Iris pigment epithelial cell (primary cell): ENCODE measurements at places on chromosomes 5 and 9.

DNA sequence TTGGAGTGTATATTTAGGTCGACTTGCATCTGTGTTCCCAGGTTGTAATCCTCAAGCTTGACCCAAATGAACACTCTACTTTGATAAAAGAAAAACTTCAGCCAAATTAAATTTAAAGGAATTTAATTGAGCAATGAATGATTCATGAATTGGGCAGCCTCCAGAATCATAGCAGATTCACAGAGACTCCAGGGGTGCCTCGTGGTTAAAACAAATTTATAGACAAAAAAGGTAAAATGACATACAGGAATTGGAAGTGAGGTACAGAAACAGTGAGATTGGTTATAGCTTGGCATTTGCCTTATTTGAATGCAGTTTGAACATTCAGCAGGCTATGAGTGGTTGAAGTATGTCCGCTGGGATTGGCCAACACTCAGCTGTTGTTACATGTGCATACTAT lies 21.6 kb upstream of the SPATA31D4 start:
- DNase-seq: peak; percentile 66

DNA sequence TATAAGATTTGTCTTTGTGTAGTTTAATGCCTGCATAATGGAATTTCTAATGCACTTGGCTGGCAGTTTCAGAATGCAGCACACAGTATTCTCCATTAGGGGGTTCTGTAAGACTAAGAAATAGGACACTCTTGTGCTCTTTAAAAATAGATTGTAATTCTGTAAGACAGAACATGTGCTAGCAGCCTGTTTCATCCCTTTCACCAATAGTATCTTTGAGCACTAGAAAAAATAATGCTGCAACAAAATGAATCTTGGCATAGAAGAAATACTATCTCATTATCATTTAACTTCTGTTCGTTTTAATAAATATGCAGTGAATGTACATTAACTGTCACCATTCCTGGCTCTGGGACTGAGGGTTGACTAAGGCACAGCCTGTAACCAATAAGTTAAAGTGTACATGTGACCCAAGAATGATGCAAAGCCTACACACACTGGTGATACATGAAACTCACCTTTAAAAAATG lies 23.8 kb upstream of the ZNF622 start:
- DNase-seq: peak; percentile 73

- no peak for DNase-seq
Observed at GRCh38 chr9:35193762-35194161, 32.0 kb downstream of the UNC13B start.

GRCh38 chr5:96293966-96294883 lies 138.8 kb downstream of the PCSK1 start:
- DNase-seq: peak; percentile 59

DNA sequence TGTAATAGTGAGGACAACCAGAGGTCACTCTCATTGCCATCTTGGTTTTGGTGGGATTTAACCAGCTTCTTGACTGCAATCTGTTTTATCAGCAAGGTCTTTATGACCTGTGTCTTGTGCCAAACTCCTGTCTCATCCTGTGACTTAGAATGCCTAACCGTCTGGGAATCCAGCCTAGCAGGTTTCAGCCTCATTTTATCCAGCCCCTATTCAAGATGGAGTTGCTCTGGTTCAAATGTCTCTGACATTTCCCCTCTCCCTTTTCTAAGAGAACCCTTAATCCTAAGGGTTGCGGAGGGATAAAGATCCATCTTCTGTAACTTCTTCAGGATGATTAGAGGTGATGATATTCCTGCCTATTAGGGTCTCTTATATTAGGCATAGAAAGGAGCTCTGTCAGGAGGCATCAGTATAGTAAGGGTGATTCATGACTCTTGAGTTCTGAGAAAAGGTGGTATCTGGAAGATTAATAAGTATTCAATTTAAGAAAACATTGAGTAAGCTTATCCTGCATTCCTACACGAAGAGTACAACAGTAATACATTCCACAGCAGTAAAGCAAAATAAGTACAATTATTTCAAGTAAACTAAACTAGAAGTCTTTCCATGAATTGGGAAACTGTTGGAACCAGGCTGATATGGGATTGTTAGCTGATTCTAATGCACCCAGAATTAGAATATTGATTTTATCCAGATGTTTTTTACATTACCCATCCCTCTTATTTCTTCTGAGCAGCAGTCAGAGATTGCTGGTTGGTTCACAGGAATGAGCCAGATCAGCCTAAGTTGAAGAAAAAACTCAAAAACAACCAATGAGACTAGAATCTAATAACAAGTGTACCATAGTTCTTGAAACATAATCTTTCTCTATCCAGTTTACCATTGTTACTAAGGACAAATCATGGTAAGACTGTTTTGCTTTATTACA lies 39.9 kb downstream of the SHC3 start:
- peak; percentile 80 for DNase-seq

DNA sequence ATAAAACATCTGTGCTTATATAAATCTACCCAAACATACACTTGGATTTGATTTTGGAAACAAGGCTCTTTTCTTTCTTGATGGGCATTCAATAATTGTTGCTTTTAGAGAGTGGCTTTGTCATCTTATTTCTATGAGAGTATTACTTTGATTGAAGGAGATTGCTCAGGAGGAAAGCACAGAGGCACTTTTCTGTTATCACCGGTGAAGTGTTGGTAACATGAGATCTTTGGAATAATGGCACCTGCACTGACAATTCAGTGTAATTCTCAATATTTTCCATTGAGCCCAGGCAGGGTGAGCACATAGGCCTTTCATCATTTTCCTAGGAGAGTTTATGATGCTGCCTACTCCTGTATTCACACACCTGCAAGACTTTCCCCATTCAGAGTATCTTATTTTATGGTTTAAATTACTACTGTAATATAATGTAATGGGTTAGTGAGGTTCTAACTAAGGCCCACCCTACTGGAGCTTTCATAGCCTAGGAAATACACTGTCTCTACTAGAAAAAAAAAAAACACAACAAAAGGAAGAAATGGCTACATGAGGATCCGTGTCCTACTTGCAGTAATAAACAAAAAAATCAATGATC lies 244.3 kb downstream of the DENND1A start:
- DNase-seq: no peak

GRCh38 chr9:35306283-35306682 lies 144.5 kb downstream of the UNC13B start:
- peak; percentile 52 for DNase-seq

DNA sequence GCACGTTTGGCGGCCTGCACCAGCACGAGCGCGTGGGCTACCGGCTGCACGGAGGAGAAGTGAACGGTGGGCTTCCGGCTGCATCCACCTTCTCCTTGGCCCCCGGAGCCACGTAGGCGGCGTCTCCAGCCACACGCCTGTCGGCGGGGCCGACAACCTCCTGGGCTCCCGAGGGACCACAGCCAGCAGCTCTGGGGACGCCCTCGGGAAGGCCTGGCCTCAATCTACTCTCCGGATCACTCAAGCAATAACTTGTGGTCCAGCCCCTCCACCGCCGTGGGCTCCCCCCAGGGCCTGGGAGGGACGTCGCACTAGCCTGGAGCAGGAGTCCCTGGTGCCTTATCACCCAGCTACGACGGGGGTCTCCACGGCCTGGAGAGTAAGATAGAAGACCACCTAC lies 73.7 kb downstream of the INSL6 start:
- DNase-seq: no peak

GRCh38 chr9:28750136-28750535 lies 1176.9 kb upstream of the C9orf72 start:
- DNase-seq: no peak

GRCh38 chr9:130891688-130892476 lies 4.7 kb downstream of the QRFP start:
- DNase-seq: no peak

GRCh38 chr9:112015736-112016135 lies 119.1 kb downstream of the UGCG start:
- DNase-seq: no peak

- no peak for DNase-seq
Observed at GRCh38 chr5:180142824-180143610, 66.0 kb downstream of the RASGEF1C start.

GRCh38 chr9:116800885-116801284 lies 113.8 kb downstream of the TRIM32 start:
- DNase-seq: no peak

DNA sequence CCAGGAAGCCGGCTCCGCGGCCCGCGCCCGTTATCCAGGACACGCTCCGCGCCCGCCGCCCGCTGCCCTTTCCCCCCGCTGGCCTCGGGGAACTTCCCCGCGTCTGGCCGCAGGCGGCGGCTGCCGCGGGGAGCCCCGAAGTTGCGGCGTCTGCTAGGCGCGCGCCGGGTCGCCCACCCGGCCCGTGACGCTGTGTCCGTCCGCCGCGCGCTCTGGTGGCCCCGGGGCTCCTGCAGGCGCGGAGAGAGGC lies 621 bp upstream of the GCNT4 start:
- DNase-seq: no peak

GRCh38 chr9:81621118-81621517 lies 68.2 kb downstream of the TLE1 start:
- no peak for DNase-seq

DNA sequence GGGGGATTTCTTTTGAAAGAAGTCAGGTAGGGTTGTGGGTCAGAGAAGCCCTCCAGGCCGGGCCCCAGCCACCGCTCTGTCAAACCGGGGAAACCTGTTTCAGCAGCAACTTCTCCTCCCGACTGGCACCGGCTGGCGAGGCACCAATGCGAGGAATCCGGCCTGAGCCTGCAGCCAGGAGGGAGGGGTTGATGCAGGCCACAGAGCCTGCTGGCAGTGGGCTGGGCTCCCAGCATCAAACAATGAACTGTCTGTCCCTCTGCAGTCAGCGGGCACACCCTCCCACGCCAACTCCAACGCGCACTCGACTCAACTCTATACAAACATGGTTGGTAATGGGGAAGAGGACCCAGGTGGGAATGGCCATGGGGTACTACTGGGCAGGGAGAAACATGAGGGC lies 12.1 kb downstream of the PCDH1 start:
- no peak for DNase-seq

- no peak for DNase-seq
Observed at GRCh38 chr9:1101846-1102641, 51.9 kb downstream of the DMRT2 start.

DNA sequence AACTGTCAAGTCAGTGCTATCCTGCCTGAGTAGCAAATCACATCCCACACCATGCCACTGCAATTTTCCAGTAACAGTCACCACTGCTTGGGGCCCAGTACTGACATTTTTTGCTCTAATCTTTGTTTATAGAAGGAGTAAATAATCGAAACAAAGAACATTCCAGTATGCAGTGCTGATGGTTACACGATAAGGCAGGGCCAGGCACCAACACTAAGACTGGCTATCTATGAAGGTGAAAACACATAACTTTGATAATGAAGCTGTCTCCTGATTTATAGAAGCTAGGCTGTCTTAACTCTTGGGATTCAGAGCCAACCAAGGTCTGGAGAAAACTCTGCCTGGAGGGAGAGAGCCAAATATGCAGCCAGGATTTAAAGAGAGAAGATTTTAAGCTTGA lies 365.3 kb downstream of the BNC2 start:
- peak; percentile 91 for DNase-seq

- no peak for DNase-seq
Observed at GRCh38 chr5:148910216-148910615, 83.8 kb downstream of the ADRB2 start.

- DNase-seq: peak; percentile 91
Observed at GRCh38 chr5:61052882-61053281, 107.9 kb downstream of the NDUFAF2 start.

DNA sequence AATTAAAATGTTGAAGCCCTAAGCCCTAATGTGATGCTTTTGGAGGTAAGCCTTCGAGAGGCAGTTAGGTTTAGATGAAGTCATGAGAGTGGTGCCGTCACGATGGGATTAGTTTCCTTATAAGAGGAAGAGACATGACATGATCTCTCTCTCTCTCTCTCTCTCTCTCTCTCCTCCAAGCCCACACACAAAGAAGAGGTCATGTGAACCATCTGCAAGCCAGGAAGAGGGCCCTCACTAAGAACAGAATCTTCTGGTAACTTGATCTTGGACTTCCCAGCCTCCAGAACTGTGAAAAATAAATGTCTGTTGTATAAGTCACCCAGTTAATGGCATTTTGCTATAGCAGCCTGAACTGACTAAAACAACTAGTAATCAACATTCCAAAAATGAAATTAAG lies 175.5 kb downstream of the GNA14 start:
- DNase-seq: peak; percentile 60

GRCh38 chr5:109105631-109106267 lies 304.0 kb downstream of the PJA2 start:
- peak; percentile 91 for DNase-seq

DNA sequence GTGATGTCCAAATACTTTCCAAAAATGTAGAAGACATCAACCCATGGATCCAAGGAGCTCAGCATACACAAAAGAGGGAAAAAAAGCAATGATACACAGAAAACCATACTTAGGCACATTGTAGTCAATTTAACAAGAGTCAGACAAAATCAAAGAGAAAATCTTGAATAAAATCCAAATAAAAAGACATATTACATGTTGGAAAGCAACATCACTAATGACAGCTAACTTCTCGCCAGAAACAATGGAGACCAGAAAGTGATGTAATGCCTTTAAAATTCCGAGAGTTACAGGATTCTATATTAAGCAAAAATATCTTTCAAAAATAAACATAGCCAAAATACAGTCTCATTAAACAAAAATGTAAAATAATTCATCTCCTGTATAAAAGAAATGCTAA lies 79.8 kb upstream of the SLCO4C1 start:
- DNase-seq: no peak

GRCh38 chr5:59259237-59259636 lies 634.3 kb downstream of the PDE4D start:
- no peak for DNase-seq

- DNase-seq: peak; percentile 28
Observed at GRCh38 chr5:154174091-154174490, 16.4 kb upstream of the GALNT10 start.

GRCh38 chr9:93610206-93610605 lies 33.8 kb downstream of the PHF2 start:
- DNase-seq: no peak

DNA sequence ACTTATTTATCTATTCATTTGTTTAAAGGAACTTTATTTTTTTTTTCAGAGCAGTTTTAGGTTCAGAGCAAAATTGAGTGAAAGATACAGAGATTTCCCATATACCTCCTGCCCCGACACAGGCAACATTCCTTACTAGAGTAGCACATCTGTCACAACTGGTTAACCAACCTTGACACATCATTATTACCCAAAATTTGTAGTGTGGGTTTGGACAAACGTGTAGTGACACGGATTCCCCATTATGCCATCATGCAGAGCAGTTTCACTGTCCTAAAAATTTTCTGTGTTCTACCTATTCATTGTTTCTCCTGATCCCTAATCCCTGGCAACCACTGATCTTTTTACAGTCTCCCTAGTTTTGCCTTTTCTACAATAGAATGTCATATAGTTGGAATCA lies 57.3 kb upstream of the LHFPL2 start:
- DNase-seq: no peak

- peak; percentile 60 for DNase-seq
Observed at GRCh38 chr9:123637606-123637944, 281.6 kb downstream of the CRB2 start.

DNA sequence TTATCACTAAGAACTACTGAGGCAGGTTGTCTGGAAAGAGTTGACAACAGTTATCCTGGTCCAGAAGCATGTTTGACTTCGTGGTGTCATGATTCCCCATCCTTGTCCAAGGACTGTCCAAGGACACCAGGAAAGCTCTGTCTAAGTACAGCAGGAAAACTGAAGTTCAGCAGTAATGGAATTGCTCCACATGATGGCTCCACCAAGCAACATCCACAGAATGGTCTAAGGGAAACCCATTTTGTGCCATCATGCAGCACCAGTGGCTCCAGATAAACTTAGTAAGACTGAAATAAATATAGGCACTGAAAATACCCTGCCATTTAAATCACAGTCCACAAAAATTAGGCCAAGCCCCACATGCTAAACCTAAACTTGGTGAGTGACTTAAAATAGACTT lies 192.8 kb downstream of the CDH18 start:
- peak; percentile 59 for DNase-seq

GRCh38 chr9:78030553-78031443 lies 813 bp downstream of the GNAQ start:
- peak; percentile 55 for DNase-seq
